ENCODE measurements at places on chromosomes 6 and 20. TPM values are rescaled to one million over a fixed set of nuclear protein-coding genes. Genes with fewer than 3 reads are reported as not detected.
A peak's percentile ranks its signal among the peaks of the same experiment; 100 is the strongest.

HCRTR2 gene
- not detected for total RNA-seq

GRCh38 chr20:58088105-58088504, 140.3 kb downstream of the ANKRD60 start:
- no peak for DNase-seq
- H3K4me1 ChIP-seq = no peaks in the 10 kb centered on the region
- no peak overlapping the region for H3K4me3 ChIP-seq
- no peaks in the 10 kb centered on the region for H3K36me3 ChIP-seq
- H3K27me3 ChIP-seq = no peaks in the 10 kb centered on the region

DNA sequence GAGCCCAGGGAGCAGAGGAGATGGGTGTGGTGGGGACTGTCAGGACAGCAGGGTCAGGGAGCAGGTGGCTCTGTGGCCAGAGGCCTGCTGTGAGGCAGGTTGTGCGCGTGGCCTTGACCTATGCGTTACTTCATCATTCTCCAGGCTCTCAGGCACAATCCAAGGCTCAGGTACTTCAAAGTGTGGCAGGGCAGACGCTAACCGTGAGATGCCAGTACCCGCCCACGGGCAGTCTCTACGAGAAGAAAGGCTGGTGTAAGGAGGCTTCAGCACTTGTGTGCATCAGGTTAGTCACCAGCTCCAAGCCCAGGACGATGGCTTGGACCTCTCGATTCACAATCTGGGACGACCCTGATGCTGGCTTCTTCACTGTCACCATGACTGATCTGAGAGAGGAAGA, 535 bp downstream of the NCR2 start:
- no peaks in the 10 kb centered on the region for H3K27me3 ChIP-seq
- H3K4me3 ChIP-seq = no peak overlapping the region
- H3K4me1 ChIP-seq = no peaks in the 10 kb centered on the region
- H3K36me3 ChIP-seq = no peaks in the 10 kb centered on the region
- H3K27ac ChIP-seq = no peak overlapping the region

PSMF1 gene
- 26.4 TPM for total RNA-seq

SPACA1 gene
- not detected for total RNA-seq

GRCh38 chr6:19896693-19897010, 59.5 kb downstream of the ID4 start:
- H3K4me3 ChIP-seq = no peak overlapping the region
- H3K36me3 ChIP-seq = no peaks in the 10 kb centered on the region
- H3K27me3 ChIP-seq = no peaks in the 10 kb centered on the region
- DNase-seq = no peak

- no peaks in the 10 kb centered on the region for H3K27me3 ChIP-seq
- no peaks in the 10 kb centered on the region for H3K36me3 ChIP-seq
- no peak overlapping the region for H3K4me3 ChIP-seq
- DNase-seq = peak; percentile 43
Observed at GRCh38 chr20:59948828-59949720, 8.9 kb downstream of the FAM217B start.
